ENCODE measurements at places on chromosomes 5 and 9.

DNA sequence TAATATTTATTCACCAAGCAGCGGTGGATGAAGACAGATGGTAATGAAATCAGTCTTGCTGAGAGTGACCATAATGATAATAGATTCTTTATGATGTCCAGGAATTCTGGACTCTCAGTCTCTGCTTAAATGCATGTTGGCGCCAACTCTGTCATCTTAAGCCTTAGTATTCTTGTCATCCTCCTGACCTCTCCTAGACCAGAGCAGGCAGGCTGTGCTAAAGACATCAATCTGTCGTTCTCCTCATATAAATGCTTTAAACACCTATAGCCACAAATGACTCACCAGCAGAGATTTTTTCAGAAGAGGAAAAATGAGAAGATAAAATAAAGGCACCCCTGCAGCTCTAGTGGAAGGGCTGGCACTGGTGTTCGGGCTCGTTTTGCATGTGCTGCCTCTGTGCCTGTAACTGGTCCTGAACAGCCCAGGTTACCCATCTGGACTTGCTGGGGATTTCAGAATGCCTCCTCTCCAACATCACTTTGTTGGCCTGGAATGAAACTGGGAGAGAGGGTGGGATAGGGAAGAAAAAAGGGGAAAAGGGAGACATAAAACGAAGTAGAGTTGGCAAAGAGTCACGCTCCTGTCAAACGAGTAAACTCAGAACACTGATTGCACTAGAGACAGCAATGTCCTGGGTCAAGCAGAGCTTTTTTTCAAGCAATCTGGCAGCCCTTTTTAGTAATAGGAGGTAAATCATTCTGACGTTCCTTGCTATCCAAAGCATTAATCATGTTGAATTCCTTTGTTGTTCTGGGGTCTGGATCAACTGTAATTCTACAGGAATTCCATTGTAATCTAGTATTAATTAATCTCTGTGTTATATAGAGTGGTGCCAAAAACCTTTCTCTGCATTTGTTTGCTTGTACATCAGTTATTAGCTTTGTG lies 195.5 kb upstream of the CLINT1 start:
- DNase-seq, result no peak

GRCh38 chr9:76502746-76503145 lies 43.8 kb downstream of the GCNT1 start:
- no peak for DNase-seq

DNA sequence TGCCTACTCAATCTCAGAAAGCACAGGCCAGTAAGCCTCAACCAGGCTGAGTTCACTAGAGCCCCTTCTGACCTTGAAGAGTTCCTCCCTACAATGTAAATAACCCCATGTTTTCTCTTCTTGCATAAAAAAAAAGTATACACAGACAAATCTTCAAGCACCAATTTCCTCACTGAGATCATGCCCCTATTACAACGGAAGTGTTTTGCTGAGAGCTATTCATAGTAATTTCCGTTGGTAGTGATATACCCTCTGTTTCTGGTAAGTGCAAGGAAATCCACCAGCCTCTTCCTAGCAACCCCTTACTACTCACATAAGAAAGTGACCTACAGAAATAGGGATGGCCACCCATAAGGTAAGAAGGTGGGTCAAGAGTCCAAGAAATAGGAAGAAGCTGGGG lies 76.4 kb upstream of the TARS1 start:
- no peak for DNase-seq

DNA sequence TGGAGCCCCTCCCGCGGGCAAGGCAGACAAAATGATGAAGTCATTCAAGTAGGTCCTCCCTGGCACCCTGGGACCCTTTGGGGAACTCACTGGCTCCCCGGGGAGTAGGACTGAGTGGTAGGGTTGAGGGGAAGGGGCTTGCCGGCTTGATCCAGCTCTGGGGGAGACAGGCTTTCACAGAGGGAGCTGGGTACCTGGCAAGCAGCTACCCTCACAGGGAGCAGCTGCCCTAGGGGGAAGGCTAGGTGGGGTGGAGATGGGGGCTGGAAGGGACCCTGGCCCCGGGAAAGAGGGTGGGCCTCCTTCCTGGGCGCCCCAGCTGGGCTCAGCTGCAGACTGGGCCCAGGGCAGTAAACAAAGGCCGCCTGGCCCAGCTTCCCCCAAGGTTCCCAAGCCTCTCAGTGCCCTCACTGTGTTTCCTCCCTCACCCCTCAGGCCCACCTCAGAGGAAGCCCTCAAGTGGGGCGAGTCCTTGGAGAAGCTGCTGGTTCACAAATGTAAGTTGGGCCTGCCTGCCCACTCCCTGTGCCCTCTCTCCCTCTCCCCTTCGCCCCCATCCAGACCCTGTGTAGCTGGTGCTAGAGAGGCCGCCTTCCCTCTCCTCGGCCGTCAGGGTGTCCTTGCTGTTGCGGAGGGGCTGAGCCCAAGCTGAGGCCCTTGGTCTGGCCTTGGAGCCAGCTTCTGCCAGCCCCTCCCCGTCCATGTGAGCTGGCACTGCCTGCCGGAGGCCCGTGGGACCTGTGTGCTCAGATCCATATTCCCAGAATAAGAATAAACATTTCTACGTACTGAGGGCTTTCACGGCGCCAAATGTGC lies 131.2 kb downstream of the RGS3 start:
- peak; percentile 68 for DNase-seq

GRCh38 chr5:168055141-168055683 lies 236.2 kb upstream of the WWC1 start:
- no peak for DNase-seq

DNA sequence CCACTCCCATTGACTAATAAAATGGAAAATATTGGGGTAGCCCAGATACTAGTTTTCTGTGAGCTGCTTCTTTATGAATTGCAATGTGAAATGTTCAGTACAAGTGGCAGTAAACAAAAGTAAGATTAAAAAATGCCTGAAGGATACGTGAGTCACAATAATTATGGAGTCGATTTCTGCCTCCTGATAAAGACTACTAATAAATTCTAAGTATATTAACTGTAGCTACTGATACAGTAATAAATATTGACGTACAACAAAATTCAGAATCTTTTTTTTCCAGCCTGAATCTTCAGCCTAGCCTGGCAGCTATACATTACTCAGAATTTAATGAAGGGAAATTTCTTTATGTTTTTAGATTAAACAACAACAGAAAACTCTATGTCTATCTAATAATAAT lies 218.1 kb downstream of the MPDZ start:
- no peak for DNase-seq

DNA sequence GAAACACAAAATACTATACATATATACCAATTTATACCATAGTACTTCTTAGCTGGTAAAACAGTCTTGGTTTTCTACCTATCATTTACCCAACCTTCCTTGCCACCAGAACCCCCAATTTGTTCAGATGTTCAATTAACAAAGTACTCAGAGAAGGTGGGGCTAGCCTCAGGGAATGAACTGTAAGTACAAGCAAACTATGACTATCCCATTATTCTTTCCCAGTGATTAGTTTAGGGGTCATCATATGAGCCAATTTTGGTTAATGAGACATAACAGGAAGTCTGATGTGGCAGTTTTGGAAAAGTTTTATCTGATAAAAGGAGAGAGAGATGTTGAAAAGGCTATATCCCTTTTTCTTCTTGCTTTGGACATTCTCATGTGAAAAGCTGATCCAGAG lies 125.8 kb downstream of the DTWD2 start:
- no peak for DNase-seq

- no peak for DNase-seq
Observed at GRCh38 chr5:154349626-154350264, 96.1 kb upstream of the SAP30L start.

DNA sequence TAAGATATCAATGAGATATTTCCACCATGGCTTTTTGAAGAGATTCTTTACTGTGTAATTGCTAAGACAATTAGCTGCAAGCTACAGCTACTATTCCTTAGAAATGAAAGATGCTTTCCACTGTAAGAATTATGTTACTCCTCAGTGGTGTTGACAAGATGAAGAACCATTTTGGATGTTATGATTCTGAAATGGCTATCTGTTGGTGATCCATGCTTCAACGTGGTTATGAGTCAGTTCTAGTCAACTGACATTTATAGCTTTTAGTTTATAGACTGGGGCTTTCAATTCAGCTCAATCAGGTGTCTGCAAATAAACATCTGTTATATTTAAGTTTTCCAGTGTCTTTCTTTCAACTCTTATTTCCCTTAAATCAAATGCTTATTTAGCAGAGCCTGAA lies 93.7 kb downstream of the SGCD start:
- no peak for DNase-seq

- DNase-seq, result no peak
Observed at GRCh38 chr9:101372327-101373118, 12.3 kb downstream of the BAAT start.

- DNase-seq, result no peak
Observed at GRCh38 chr5:56257010-56257409, 23.9 kb upstream of the ANKRD55 start.

- no peak for DNase-seq
Observed at GRCh38 chr5:579746-580366, 32.3 kb upstream of the CEP72 start.

DNA sequence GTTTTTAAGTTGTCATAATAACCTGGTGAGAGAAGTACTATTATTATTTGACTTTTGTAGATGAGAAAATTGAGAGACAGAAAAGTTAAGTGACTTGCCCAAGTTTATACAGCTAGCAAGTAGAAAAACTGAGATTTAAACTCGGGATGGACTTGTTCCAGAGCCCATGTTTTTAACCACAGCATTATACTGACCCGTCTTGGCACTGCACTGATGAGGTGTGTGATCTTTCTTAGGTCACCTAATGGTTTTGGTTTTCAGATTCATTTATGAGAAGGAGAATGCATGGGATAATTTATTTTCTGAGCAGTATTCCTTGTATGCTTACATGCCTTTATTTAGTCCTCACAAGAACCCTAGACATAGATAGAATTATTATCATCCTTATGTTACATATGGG lies 201.8 kb upstream of the CDKN2B start:
- no peak for DNase-seq

GRCh38 chr9:116927726-116928125 lies 240.6 kb downstream of the TRIM32 start:
- DNase-seq, result no peak

GRCh38 chr5:176178789-176179188 lies 59.4 kb upstream of the SIMC1 start:
- DNase-seq, result no peak

GRCh38 chr5:102453716-102454115 lies 45.1 kb downstream of the SLCO6A1 start:
- DNase-seq, result no peak

GRCh38 chr5:124538191-124538590 lies 208.2 kb downstream of the ZNF608 start:
- no peak for DNase-seq

DNA sequence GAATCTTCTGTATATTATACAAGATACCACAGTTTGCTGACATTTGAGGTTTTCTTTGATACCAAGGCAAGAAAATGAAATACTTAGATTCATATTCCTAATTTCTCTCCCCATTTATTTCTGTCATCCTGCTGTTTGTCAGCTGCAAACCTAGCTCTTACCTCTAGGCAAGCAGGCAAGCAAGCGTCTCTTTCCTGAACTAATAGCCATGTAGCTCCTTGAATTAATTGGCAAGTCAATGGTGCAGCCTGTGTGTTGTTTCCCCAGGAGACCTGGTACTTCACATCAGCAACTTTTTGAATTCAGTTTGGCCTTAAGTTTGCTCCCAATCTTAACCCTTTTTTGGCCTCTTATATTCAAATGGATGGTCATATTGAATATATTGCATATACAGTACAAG lies 573.6 kb upstream of the ARRDC3 start:
- no peak for DNase-seq

- no peak for DNase-seq
Observed at GRCh38 chr5:95697781-95698681, 15.2 kb upstream of the SPATA9 start.

DNA sequence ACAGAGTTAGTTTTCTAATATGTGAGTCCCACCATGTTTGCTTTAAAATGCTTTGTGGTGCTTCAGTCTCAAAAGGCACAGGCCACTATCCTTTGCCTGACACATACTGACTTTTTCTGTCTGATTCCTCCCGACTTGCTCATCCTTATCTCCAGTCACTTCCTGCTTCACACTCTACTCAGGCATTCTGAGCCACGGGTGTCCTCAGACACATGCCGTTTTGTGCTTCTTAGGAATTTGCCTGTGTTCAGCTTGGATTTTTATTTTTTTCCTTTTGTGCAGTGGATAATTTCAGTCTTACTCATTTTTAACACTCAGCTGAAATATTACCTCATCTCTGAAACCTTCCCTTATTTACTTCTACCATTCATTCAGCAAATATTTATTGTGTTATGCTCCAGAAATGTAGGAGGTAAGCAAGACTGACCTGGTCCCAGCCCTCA lies 54.1 kb downstream of the MAN2A1 start:
- no peak for DNase-seq
